ENCODE measurements at places on chromosomes 4 and X.

GRCh38 chrX:4762196-4762595 is 1048.7 kb upstream of the PRKX start:
- no peak overlapping the region for H3K27ac ChIP-seq
- no peaks in the 10 kb centered on the region for H3K27me3 ChIP-seq
- H3K36me3 ChIP-seq: no peaks in the 10 kb centered on the region
- no peak overlapping the region for H3K4me3 ChIP-seq
- DNase-seq: no peak
- H3K4me1 ChIP-seq: no peaks in the 10 kb centered on the region

DNA sequence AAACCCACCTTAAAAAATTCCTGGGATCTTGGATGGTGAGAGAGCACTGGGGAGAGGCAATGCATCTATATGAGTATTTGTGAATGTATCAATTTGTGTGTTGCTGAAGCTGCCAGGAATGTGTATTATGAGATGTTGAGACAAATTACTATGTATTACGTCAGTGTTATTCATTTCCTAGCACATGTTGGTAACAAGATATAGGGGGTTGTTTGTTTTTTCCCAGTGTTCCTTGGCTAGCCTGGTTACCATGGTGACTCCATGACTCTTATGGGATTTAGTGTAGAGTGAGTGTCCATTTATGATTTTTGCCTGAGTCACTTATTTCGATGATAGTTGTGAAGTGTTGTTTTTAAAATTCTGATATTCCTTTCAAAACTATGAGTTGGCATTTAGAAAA is 65.6 kb downstream of the RAB40A start:
- H3K4me3 ChIP-seq: no peak overlapping the region
- no peak for DNase-seq
- H3K4me1 ChIP-seq: no peaks in the 10 kb centered on the region
- no peak overlapping the region for H3K27ac ChIP-seq

DNA sequence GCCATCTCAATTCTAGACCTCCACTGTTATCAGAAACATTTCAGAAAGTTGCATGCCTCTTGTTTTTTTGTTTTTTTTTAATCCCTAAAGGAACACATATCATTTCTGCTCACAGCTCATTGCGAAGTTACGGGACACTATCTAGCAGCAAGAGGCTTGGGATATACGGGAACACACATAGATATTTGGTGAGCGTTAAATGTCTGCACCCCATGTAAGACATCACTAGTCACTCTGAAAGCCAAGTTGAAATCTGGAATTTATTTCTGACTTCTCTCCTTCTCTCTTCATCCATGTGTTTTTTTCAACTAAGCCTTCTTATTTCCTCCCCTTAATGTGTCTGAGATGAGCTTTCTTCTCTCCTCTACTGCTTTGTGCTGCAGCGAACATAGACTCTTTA is 683.7 kb downstream of the PDHA2 start:
- H3K4me1 ChIP-seq: no peaks in the 10 kb centered on the region
- DNase-seq: no peak
- H3K27ac ChIP-seq: no peak overlapping the region
- no peaks in the 10 kb centered on the region for H3K36me3 ChIP-seq
- H3K27me3 ChIP-seq: no peaks in the 10 kb centered on the region

DNA sequence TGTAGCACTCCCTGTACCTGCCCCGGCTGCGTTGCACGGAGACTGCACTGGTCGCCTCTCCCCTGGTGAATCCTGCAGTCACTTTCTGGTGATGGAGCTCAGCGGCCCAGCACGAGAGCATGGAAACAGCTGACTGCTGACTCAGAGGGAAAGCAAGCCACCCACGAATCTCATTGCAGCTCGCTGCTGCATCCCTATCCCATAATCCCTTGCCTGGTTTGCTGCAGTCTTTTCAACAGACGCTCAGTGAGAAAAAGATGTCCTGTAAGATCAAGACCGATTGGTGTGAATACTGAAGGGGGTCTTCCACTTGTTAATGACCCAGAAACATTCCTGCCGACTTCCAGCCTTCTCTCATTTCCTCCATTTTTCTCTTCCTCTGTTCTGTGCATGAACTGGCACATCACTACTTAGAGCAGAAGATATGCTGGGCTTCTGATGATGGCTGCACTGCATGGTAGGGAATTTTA is 52.9 kb downstream of the TRIM2 start:
- peaks cover 25% of the 10 kb centered on the region for H3K27me3 ChIP-seq
- no peak overlapping the region for H3K4me3 ChIP-seq
- no peaks in the 10 kb centered on the region for H3K4me1 ChIP-seq
- no peaks in the 10 kb centered on the region for H3K36me3 ChIP-seq

- DNase-seq: no peak
- H3K27me3 ChIP-seq: no peaks in the 10 kb centered on the region
- H3K4me1 ChIP-seq: no peaks in the 10 kb centered on the region
- peaks cover 4% of the 10 kb centered on the region for H3K36me3 ChIP-seq
Measured at GRCh38 chr4:93384241-93384640, 444.3 kb upstream of the ATOH1 start.

DNA sequence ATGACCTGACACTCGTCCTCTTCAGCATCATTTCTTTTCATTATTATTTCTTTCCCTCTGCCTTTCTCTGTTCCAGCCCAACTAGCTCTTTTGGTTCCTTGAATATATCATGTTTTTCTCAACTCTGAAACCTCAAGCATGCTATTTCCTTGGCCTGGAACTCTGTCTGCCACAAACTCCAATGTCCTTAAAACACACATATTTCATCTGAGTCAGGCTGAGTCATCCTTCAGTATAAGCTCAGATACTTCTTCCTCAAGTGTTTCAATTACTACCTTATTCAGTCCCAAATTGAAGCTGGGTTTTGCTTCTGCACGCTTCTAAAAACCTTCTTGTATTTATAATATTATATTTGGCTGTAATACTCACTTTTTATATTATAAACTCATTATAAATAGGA is 424.2 kb downstream of the PDGFC start:
- H3K36me3 ChIP-seq: no peaks in the 10 kb centered on the region
- H3K27ac ChIP-seq: no peak overlapping the region
- no peak overlapping the region for H3K4me3 ChIP-seq
- DNase-seq: no peak

DNA sequence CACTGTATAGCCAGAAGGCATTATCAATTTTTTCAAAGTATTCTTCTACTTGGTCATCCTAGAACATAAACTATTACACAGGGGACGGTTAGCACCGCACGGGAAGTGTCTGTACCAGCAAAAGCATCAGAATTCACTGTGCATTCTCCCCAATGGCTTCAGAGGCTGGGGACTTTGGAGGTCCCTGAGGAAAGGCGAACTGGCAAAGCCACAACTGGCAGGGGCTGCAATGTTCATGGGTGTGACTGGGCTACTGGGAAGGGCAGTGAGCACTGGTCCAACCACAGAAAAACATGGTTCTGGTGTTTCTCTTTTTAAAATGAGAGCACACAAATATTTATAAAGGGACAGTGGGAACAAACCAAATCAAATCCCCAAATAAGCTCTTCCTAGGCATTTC is 83.5 kb downstream of the C4orf51 start:
- H3K27me3 ChIP-seq: no peaks in the 10 kb centered on the region
- DNase-seq: no peak
- H3K4me3 ChIP-seq: no peak overlapping the region
- H3K4me1 ChIP-seq: peaks cover 7% of the 10 kb centered on the region
- peaks cover 29% of the 10 kb centered on the region for H3K36me3 ChIP-seq
- no peak overlapping the region for H3K27ac ChIP-seq

GRCh38 chrX:45261005-45261404 is 60.3 kb upstream of the DIPK2B start:
- no peaks in the 10 kb centered on the region for H3K36me3 ChIP-seq
- no peak for DNase-seq
- no peaks in the 10 kb centered on the region for H3K4me1 ChIP-seq

DNA sequence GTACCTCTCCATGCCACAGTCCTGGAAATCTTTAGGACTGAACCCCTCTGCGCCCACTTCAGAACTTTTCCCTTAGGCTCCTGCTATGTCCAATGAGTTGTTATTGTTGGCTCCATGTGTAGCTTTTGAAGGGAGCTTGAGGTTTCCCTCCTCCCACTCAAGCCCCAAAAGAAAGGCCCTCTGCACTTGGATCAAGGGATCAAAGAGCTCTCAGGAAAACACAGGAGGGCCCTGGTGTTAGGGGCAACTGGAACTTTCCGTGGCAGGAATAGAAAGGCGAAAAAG is 135.0 kb downstream of the RASL11B start:
- no peaks in the 10 kb centered on the region for H3K36me3 ChIP-seq
- H3K4me3 ChIP-seq: no peak overlapping the region
- H3K27ac ChIP-seq: no peak overlapping the region

DNA sequence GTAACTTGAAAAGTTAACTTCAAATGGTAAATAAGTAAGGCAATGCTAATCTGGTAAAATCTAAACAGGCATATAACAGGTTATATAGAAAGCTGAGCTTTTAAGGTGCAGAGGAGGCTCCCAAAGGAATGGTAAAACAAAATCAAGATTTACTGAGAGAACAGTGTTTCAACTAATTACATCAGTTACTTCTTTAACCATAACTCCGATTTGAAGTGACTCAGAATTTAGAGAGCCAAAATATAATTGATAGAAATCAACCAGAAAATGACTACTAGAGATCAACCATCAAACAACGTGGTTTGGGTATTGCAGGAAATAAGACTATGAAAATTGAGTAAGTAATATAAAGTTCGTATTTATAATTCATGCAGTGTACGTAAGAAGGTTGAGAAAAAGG is 6.9 kb downstream of the G3BP2 start:
- peaks cover 60% of the 10 kb centered on the region for H3K4me1 ChIP-seq
- H3K36me3 ChIP-seq: peaks cover 5% of the 10 kb centered on the region
- no peaks in the 10 kb centered on the region for H3K27me3 ChIP-seq
- H3K27ac ChIP-seq: peak overlapping the region; percentile 5

- H3K27ac ChIP-seq: no peak overlapping the region
- peaks cover 24% of the 10 kb centered on the region for H3K36me3 ChIP-seq
- peaks cover 6% of the 10 kb centered on the region for H3K27me3 ChIP-seq
- DNase-seq: no peak
Measured at GRCh38 chr4:7572894-7573293, 138.2 kb upstream of the PSAPL1 start.

DNA sequence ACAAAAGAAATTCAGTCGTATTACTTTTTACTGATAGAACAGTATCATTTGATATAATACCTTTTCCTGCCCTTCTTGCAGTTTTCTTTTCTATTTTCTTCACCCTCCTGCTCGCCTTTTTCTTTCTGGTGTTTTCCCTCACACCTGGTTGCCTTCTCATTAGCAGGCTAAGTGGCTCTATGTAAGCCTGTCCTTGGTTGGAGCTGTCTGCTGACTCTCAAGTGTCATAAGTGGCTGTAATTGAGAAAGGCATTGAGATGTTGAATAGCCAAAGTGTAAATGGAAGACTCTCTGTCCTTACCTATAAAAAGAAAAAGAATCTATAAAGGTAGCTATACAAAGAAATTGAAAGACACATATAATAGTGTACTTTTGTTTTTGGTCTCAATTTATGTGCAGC is 180.7 kb downstream of the ADGRL3 start:
- peaks cover 4% of the 10 kb centered on the region for H3K36me3 ChIP-seq
- H3K27me3 ChIP-seq: no peaks in the 10 kb centered on the region
- no peak overlapping the region for H3K27ac ChIP-seq
- DNase-seq: no peak
- H3K4me3 ChIP-seq: no peak overlapping the region
- no peaks in the 10 kb centered on the region for H3K4me1 ChIP-seq

- no peak overlapping the region for H3K4me3 ChIP-seq
- H3K4me1 ChIP-seq: peaks cover 4% of the 10 kb centered on the region
- no peaks in the 10 kb centered on the region for H3K27me3 ChIP-seq
- no peak overlapping the region for H3K27ac ChIP-seq
- H3K36me3 ChIP-seq: peaks cover 37% of the 10 kb centered on the region
- no peak for DNase-seq
Measured at GRCh38 chr4:38442073-38442788, 221.8 kb upstream of the KLF3 start.

GRCh38 chr4:152283801-152284470 is 252.0 kb downstream of the FBXW7 start:
- no peaks in the 10 kb centered on the region for H3K36me3 ChIP-seq
- H3K4me1 ChIP-seq: no peaks in the 10 kb centered on the region
- no peaks in the 10 kb centered on the region for H3K27me3 ChIP-seq
- DNase-seq: no peak
- H3K27ac ChIP-seq: no peak overlapping the region

- no peak overlapping the region for H3K4me3 ChIP-seq
- no peak overlapping the region for H3K27ac ChIP-seq
- peaks cover 2% of the 10 kb centered on the region for H3K27me3 ChIP-seq
- H3K36me3 ChIP-seq: no peaks in the 10 kb centered on the region
Measured at GRCh38 chrX:106649523-106650428, 38.0 kb downstream of the RADX start.

GRCh38 chrX:72308566-72309296 is 3.0 kb upstream of the CITED1 start:
- no peaks in the 10 kb centered on the region for H3K36me3 ChIP-seq
- H3K27ac ChIP-seq: no peak overlapping the region
- no peak for DNase-seq
- peaks cover 40% of the 10 kb centered on the region for H3K27me3 ChIP-seq
- peaks cover 15% of the 10 kb centered on the region for H3K4me1 ChIP-seq
- H3K4me3 ChIP-seq: peak overlapping the region; percentile 84

DNA sequence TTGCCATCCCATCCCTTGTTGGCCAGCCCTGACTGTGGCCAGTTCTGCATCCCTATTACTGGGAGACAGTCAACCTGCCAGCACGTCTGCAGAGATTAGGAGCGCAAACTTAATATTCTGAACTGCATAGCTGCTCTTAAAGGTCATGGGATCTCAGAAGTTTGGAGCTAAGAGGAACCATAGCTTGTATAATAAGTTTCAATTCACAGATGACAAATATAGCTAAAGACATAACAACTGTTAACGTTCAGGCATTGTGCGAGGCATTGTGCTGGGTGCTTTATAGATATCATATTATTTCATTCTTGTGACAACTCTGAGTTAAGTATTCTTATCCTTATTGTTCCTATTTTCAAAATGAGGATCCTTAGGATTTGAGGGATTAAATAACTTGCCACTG is 3.7 kb downstream of the SCARB2 start:
- H3K27me3 ChIP-seq: peaks cover 4% of the 10 kb centered on the region
- peaks cover 31% of the 10 kb centered on the region for H3K4me1 ChIP-seq
- no peak overlapping the region for H3K27ac ChIP-seq
- H3K4me3 ChIP-seq: no peak overlapping the region
- DNase-seq: no peak
- H3K36me3 ChIP-seq: no peaks in the 10 kb centered on the region

DNA sequence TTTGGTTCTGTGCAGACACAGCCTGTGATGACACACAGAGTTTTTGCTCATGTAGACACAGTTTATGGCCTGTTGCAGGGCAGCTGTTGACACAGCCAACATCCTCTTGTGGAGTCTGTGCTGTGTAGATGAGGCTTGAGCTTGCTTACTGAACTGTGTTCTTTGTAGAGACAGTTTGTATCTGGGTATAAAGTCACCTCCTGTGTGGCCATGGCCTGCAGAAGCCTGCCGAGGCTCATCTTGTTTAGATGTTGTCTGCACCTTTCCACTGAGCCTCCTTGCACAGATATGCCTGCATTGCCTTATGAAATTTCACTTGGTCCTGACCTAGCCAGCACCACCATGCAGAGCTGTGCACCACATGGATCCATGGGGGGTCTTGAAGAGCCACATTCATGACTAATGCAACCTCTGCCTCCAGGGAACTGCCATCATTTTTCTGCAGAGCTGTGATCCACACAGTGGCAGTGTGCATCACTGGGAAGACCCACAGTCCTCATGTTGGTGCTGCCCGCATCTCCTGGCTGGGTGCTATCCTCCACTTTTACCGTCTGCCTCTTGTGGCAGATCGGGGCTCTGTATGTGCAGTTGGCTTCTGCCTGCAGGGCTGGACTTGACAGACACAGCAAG is 198.0 kb upstream of the MAMLD1 start:
- H3K27me3 ChIP-seq: no peaks in the 10 kb centered on the region
